ENCODE measurements at places on chromosomes 4 and X.
A peak's percentile ranks its signal among the peaks of the same experiment; 100 is the strongest.

DNA sequence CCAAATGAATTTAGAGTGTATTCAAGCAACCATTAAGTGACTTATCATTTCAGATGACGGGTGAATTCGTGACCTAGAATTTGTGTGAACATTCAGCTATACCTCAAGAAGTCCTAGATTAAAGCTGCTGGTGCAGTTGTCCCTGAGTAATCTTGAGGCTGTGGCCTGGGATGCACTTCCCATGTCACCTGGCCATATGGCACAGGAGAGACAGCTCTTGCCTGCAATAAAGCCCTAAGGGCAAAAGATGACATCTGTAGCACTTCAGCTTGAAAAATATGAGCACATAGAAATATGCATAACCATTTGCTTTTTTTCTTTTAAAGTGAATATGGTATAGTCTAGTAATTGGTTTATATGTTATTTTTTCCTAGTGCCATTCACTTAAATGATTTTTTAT, 125.8 kb downstream of the FHDC1 start:
- DNase-seq = no peak

DNA sequence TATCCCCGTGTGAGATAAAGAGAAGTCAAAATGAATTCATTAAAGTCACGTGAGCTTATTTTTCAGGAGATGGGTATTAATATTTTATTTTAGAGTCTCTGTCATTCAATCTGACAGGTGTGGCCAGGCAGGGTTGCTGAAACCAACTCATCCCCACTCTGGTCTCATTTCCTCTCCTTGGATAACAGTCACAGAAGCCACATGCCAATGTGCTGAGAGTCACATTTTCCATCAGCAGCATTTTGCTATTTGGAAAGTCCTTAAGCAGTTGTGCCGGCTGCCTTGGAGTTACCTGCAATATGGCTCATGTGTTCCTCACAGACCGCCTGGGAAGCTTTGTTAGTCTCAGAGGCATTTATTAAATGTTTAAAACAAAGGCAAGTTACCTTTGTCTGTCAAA, 302.3 kb downstream of the DCHS2 start:
- peak; percentile 7 for DNase-seq

DNA sequence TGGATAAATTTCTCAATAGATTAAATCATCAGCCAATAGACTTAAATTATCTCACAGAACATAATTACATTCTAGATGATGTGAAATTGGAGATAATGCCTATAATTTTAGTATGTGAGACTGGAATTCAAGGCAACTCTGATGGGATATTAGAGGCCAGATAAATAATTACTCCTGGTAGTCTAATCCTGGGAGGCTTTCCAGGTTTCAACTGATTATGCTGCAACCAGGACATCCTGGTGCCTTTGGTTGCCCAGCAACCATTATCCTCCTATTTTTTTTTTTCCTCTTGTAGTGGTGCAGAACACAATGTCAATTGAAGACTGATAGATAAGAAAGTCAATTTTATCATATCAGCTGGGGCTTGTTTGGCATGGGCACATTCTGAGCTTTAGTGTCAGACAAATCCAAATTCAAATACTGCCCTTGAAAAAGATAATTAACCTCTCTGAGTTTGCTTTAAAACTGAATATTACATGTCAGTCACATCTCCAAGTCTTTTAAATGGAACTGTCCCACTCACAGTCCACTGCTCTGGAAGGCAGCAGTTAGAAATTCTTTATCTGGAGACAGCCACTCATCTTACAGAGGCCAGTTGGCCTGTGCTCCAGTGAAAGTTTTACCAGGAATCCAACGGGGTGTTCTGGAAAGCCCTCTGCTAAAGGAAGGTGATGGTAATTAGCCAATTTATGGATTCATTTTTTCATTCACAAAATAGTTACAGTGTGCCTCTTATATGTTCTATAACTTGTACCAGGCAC, 95.3 kb upstream of the GUCY1A1 start:
- no peak for DNase-seq

DNA sequence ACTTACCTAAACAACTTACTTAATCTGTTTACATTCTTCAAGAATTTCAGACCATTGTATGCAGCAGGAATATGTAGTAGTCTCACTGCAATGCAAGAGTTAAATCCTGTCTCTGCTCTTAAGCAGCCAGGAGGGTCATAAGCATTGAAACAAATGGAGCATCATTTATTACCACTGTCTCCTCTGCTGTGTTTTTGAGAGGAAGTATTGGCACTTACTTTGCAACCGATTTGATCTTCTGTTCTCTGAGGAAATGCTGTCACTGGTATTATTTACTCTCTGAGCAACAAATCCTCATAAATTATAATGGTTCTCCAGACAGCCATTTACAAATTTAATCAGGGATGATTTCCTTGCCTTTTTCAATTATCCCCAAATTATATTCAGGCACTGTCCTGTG, 1367.1 kb downstream of the STIM2 start:
- no peak for DNase-seq

- no peak for DNase-seq
Observed at GRCh38 chr4:26862381-26862915, 1.8 kb downstream of the STIM2 start.

DNA sequence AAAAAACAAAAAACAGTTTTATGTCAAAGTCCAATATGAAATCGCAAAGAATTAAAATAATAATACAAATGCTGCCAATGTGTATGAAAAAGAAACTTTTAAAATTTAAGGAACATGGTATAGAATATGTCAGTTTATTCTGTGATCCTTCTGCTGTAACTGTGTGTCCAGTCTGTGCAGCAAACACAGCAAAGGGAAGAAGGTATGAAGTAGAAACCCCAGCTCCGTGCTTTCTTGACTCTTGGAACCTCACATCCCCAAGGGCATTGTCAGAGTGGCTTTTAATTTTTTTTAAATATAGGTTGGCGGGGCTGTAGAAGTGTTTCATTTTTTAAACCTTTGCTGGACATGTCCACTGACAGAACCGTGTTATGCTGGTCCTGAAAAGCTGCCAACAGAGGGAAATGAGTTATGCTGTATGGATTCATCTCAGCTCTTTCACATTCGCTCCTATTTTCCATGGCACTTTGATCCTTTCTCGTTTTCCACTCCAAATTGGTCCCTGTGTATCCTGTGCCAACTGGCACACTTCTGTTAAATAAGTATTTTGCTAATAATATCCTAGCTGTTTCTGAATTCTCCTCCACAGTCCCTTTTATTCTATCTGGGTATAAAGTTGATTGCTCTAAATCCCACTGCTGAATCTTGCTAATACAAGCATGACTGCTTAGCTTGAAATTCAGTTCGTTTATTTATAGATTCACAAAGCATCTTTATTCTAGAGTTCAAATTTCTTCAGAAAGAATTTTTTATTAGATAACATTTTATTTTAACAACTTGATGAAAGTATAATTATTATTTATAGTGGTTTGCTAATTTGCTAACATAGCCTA, 127.0 kb upstream of the DDIT4L start:
- no peak for DNase-seq

GRCh38 chr4:125573368-125573767, 258.6 kb downstream of the FAT4 start:
- DNase-seq = no peak

DNA sequence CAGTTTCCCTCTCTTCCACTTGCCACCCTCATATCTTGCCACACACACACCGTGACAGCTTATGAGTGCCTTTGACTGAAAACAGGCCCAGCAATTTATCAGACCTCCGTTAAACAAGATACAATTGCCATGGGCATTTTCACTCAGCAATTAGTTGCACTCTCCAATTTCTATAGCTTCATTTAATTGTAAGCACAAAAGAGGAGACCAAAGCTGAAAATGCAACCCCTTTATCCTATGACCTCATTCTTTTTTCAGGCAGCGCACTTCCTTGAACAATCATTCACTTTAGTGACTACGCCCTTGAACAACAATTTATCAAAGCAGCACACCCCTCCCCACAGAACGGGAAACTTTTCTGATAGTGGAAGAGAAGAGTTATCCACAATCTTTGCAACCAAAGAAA, 4.1 kb downstream of the POF1B start:
- DNase-seq = no peak

- no peak for DNase-seq
Observed at GRCh38 chrX:18394477-18394876, 30.9 kb upstream of the CDKL5 start.

DNA sequence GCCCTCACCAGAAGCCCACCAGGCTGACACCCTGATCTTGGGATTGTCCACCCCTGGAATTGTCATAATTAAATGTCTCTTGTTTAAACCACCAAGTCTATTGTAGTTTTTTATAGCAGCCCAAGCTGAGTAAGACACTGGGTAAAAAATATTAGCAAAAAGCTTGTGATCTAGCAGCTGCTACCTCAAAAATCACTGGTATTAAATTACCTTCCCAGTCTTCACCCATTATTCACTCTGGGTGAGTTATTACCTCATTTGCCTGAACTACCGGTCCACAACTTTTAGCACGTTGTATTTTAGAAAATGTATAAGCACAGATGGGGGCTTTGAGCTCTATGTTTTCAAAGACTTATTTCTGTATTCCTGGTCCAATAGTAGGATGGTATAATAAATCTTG, 12.0 kb upstream of the TRIM61 start:
- no peak for DNase-seq

GRCh38 chrX:105458846-105459245, 238.4 kb upstream of the TEX13A start:
- no peak for DNase-seq

DNA sequence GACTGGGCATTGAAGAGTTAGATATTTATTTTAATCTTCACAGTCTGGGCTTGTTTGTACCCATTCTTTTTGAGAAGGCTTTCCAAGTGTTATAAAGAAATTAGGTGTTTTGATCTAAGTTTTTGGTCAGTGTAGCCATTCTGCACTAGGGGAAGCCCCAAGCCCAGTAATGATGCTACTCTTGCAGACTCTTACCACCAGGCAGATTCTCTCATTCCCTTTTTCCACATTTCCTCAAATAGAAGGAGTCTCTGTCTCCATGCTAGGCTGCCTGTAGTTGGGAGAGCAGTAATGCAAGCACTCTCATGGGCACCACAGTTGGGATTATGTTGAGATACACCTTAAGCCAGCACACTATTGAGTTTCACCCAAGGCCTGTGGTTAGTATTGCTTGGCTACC, 21.5 kb downstream of the CDX4 start:
- no peak for DNase-seq

- peak; percentile 19 for DNase-seq
Observed at GRCh38 chrX:85084770-85085393, 81.2 kb downstream of the APOOL start.

- peak; percentile 4 for DNase-seq
Observed at GRCh38 chr4:100362366-100362765, 155.5 kb downstream of the EMCN start.

- no peak for DNase-seq
Observed at GRCh38 chr4:18686338-18687037, 664.9 kb upstream of the LCORL start.

DNA sequence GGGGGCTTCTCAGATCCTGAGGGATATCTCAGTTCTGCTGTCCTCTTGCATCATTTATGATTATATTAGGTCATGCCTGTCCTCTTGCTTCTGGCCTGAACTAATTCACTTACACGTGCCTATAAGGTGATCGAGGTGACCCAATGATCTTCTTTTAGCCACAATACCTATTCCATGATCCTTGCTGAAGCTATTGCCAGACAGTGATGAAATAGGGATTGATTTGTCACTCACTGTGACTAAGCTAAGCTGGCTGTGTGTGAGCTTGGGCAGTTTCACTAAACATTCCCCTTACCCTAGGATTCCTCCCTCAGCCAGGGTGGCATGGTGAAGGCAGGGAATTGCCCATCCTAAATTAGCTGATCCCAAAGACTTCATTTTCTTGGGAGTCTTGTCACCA, 19.0 kb downstream of the HADH start:
- peak; percentile 84 for DNase-seq

DNA sequence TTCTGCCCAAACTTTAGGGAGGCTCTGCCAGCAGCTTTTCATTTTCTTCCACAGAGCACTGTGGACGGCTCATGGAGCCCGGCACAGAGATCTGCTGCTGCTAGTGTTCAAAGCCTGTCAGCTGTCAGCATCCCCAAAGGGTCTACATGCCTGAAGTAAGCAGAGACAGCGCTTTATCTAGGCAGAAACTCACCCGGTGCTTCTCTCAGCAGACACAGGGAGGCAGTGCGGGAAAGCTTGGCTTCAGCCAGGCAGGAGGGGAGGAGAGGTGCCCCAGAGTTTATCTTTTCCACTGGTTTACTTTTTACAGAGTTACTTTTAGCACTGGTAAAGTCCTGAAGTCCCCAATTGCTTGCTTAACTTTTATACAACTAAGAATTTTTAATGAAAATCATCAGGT, 339.3 kb downstream of the NKX6-1 start:
- no peak for DNase-seq

DNA sequence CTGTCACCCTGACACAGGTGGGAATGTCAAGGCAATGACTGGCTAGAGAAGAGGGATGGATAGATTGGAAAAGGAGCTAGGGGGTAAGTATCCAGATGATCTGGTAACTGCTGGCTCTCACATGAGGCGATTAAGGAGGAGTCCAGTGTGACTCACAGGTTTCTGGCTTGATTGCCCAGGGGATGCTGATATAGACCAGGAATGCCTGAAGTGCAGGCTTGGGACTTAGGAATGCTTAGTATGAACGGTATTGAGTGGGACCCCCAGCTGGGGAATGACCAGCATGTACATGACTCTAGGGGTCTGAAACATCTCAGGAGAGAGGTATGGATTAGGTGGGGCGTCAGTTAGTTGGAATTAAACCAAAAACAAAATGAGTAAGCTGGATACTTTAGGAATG, 65.8 kb upstream of the PRPS1 start:
- DNase-seq = peak; percentile 89

GRCh38 chr4:15651676-15652075, 3.5 kb downstream of the FBXL5 start:
- peak; percentile 9 for DNase-seq

- no peak for DNase-seq
Observed at GRCh38 chr4:122930862-122931261, 8.5 kb upstream of the NUDT6 start.

GRCh38 chrX:63929608-63930007, 144.6 kb upstream of the ARHGEF9 start:
- no peak for DNase-seq

- DNase-seq = no peak
Observed at GRCh38 chr4:79201971-79202370, 123.9 kb downstream of the NAA11 start.

GRCh38 chr4:68732653-68733466, 62.4 kb upstream of the UGT2B15 start:
- DNase-seq = no peak

- no peak for DNase-seq
Observed at GRCh38 chr4:100079264-100079663, 111.0 kb downstream of the DDIT4L start.

GRCh38 chrX:38335382-38335781, 8.1 kb upstream of the RPGR start:
- no peak for DNase-seq

DNA sequence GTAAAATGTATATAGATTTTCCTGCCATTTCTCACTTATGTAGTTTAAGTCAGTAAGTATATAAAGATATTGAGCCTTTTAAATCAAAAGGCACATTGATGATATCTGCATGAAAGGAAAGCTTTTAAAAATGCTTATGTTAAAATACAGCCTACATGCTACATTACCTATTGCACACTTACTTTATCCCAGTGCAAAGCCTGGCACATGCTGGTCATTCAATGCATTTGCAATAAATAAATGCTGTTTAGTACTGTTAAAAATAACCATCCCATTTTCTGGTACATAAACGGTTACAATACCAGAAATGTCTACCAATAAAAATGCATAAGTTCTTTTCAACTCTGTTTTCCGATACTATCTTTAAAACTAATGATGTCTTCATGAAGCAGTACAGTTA, 22.1 kb upstream of the SPATA4 start:
- no peak for DNase-seq

All from EL (cell line).